ENCODE measurements at places on chromosomes 5 and 9. TPM values are rescaled to one million over a fixed set of nuclear protein-coding genes. Genes with fewer than 3 reads are reported as not detected.
A peak's percentile ranks its signal among the peaks of the same experiment; 100 is the strongest.

- peaks cover 2% of the 10 kb centered on the region for H3K27me3 ChIP-seq
- H3K4me3 ChIP-seq: no peak overlapping the region
- no peak overlapping the region for H3K27ac ChIP-seq
- no peak for DNase-seq
These were observed 1452.5 kb upstream of the NUDT12 start for GRCh38 chr5:105015098-105015497.

DNA sequence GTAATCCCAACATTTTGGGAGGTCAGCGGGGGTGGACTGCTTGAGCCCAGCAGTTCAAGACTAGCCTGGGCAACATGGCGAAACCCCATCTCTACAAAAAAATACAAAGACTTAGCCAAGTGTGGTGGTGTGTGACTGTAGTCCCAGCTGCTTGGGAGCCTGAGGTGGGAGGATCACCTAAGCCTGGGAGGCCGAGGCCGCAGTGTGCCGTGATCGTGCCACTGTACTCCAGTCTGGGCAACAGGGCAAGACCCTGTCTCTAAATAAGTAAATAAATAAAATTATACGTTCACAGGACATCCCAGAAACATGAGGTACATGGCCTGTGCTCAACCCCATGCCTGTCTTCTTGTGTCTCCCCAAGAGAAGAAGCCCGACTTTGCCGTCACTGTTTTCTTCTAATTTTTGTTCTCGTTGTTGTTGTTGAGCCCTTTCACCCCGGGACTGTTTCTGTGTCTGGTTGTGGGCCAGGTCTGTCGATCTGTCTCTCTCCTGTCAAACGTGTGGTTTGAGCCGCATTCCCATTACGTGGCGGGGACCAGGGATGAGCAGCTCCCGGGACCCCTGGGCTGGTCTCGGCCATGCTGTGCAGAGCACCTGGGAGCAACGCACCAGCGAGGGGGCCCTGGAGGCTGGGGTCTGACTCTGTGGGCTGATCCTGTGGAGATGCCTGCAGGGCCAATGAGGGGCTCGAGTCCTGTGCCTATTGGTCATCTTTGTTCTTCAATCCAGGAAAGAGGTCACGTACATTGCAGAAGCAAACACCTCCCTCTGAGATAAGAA lies 32.2 kb downstream of the NACC2 start:
- no peak overlapping the region for H3K4me3 ChIP-seq
- no peaks in the 10 kb centered on the region for H3K27me3 ChIP-seq
- H3K4me1 ChIP-seq: peaks cover 22% of the 10 kb centered on the region
- no peak overlapping the region for H3K27ac ChIP-seq
- no peak for DNase-seq

DNA sequence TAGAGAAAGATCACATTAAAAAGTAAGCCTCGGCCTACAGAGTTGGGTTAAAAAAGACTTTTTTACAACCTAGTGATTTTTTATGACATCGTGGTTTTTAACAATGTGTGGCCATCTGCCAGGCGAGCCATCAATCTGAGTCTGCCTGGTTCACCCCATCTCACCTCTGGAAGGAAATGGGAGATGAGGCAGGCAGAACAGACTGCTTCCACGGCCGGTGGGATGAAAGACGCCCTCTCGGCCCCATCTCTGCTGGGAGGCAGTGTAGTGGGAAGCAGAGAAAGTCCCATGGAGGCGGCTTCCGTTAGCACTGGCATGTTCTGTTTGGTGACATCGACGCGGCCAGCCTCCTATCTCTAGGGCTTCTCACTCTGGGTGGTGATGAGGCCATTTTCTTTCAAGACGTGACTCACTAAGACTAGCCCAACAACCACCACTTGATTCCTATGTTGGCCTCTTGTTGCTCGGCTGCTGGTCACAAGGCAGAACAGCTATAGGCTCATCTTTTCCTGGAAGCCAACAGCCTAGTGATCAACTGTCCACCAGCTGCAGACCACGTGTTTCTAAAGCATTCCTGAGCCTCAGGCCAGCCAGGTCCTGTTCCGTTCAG lies 132.4 kb upstream of the OTULINL start:
- H3K27ac ChIP-seq: peak overlapping the region; percentile 98
- H3K4me3 ChIP-seq: peak overlapping the region; percentile 83
- H3K27me3 ChIP-seq: peaks cover 24% of the 10 kb centered on the region
- peaks cover 100% of the 10 kb centered on the region for H3K4me1 ChIP-seq

GRCh38 chr9:75064307-75065025 lies 23.5 kb downstream of the NMRK1 start:
- no peaks in the 10 kb centered on the region for H3K27me3 ChIP-seq
- H3K36me3 ChIP-seq: no peaks in the 10 kb centered on the region
- H3K27ac ChIP-seq: 0 out of 2 replicates have a peak overlapping the region, but pooled peaks have one; percentile 33

- no peaks in the 10 kb centered on the region for H3K36me3 ChIP-seq
- DNase-seq: no peak
- no peak overlapping the region for H3K27ac ChIP-seq
- H3K27me3 ChIP-seq: peaks cover 8% of the 10 kb centered on the region
These were observed 123.5 kb downstream of the TSSK1B start for GRCh38 chr5:113311301-113311700.

DNA sequence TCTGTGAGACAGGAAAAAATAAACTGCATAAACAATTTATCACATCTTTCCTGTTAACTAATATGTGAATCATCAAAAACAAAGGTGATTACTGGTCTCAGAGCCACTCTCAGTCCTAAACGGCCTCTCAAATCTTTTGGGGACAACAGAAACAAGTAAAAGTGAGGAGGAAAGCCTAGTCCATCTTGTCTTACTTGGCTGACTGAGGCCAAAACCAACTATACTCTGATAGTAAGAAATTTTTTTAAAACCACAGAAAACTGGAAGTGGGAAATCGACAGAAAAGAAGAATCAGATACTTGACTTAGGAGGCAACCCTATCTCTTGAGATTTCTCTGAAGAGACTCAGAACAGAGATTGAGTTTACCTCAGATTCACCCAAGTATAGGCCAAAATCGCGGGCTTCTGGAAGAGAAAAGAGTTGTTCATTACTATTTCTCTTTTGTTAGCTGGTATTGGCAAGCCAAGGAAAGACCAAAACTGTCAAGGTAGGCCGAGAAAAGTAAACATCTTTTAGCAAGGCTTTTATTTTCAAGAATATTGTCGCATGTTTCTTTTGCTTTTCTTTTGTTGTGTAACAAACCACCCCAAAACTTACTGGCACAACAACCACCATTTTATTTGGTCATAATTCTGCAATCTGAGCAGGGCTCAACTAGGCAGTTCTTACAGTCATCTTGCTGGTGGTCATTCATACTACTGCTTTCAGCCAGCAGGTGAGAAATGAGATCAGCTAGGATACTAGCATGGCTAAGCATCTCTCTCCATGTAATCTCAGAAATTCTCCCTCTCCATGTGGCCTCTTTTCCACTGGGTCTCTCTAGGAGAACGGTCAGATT lies 46.1 kb downstream of the RFX3 start:
- H3K4me1 ChIP-seq: peaks cover 31% of the 10 kb centered on the region
- no peaks in the 10 kb centered on the region for H3K27me3 ChIP-seq
- H3K27ac ChIP-seq: peak overlapping the region; percentile 56
- H3K4me3 ChIP-seq: no peak overlapping the region

DNA sequence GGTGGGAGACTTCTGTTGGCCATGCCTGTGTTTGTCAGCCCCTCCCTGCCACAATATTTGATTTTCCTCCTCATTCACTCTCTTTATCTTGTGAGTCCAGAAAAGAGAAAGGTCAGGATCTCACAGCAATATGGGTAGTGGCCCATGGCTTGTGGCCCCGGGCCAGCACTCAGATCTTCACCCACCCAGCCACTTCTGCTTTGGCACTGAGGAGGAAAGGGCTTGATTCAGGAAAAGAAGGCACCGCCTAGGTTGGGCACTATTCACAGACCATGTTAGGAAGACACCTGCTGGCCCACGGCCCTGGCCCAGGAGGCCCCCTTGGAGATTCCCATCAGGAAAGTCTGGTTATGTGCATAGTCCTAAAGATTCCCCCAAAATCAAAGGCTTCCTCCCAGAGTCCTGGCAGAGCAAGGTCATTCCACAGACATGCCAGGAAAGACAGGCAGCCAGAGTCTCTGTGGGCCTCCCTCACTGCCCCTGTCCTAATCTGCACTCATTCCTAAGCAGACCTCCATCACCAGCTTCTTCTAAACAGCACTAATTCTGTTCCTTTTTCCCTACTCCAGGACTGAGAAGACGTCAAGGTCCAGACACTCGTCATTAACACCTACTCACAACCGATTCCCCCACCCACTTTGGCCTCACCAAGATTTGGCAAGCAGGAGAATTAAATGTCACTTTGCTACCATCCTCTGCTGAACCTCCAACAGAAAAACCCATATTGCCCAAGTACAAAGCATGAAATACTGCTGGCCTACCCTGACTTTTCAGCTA lies 179.3 kb downstream of the DEPDC1B start:
- peaks cover 4% of the 10 kb centered on the region for H3K27me3 ChIP-seq
- H3K27ac ChIP-seq: no peak overlapping the region
- no peak overlapping the region for H3K4me3 ChIP-seq
- no peaks in the 10 kb centered on the region for H3K36me3 ChIP-seq
- no peak for DNase-seq

GRCh38 chr9:16626577-16627130 lies 243.8 kb downstream of the BNC2 start:
- H3K36me3 ChIP-seq: 0 out of 2 replicates have a peak, but pooled peaks cover 9% of the 10 kb centered on the region
- peaks cover 55% of the 10 kb centered on the region for H3K4me1 ChIP-seq
- H3K27ac ChIP-seq: peak overlapping the region; percentile 81
- peaks cover 4% of the 10 kb centered on the region for H3K27me3 ChIP-seq
- peak overlapping the region; percentile 78 for H3K4me3 ChIP-seq

DNA sequence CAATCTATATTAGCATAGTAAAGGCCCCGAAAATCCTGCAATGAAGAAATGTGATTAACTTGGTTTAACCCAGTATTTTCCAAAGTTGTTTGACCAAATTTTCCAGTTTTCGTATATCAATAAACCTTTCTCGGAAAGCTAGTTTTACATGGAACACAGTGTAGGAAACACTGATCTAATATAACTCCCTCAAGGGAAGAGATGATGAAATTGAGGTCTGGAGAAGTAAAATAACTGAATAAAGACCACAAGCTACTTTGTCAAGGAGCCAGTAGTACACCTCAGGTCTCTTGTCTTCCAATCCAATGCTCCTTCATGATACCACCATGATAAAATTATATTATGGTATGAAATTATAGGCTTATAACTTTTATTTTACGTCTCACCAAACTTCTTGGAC lies 118.1 kb upstream of the TARS1 start:
- no peak overlapping the region for H3K27ac ChIP-seq
- peaks cover 14% of the 10 kb centered on the region for H3K4me1 ChIP-seq
- H3K27me3 ChIP-seq: no peaks in the 10 kb centered on the region
- H3K4me3 ChIP-seq: no peak overlapping the region

DNA sequence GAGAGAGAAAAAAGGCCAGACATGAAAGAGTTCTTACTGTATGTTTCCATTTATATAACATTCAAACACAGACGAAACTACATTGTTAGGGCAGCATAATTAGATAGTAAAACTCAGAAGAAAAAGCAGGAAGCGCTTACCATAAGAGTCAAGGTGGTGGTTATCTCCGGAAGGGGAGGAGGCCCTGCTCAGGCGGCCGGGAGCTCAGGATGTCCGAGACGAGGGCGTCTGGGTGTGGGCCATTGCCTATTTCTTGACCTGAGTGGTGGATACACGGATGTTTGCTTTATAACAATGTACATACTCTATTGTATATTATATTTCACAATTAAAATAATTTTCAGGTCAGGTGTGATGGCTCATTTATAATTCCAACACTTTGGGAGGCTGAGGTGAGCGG lies 80.9 kb upstream of the COL5A1 start:
- H3K4me3 ChIP-seq: no peak overlapping the region
- H3K4me1 ChIP-seq: peaks cover 7% of the 10 kb centered on the region
- no peak for DNase-seq
- no peak overlapping the region for H3K27ac ChIP-seq
- H3K36me3 ChIP-seq: 0 out of 2 replicates have a peak, but pooled peaks cover 6% of the 10 kb centered on the region
- peaks cover 9% of the 10 kb centered on the region for H3K27me3 ChIP-seq

GRCh38 chr5:79173626-79174025 lies 62.0 kb downstream of the BHMT start:
- peaks cover 5% of the 10 kb centered on the region for H3K4me1 ChIP-seq
- no peaks in the 10 kb centered on the region for H3K27me3 ChIP-seq
- no peak for DNase-seq
- H3K36me3 ChIP-seq: no peaks in the 10 kb centered on the region

DNA sequence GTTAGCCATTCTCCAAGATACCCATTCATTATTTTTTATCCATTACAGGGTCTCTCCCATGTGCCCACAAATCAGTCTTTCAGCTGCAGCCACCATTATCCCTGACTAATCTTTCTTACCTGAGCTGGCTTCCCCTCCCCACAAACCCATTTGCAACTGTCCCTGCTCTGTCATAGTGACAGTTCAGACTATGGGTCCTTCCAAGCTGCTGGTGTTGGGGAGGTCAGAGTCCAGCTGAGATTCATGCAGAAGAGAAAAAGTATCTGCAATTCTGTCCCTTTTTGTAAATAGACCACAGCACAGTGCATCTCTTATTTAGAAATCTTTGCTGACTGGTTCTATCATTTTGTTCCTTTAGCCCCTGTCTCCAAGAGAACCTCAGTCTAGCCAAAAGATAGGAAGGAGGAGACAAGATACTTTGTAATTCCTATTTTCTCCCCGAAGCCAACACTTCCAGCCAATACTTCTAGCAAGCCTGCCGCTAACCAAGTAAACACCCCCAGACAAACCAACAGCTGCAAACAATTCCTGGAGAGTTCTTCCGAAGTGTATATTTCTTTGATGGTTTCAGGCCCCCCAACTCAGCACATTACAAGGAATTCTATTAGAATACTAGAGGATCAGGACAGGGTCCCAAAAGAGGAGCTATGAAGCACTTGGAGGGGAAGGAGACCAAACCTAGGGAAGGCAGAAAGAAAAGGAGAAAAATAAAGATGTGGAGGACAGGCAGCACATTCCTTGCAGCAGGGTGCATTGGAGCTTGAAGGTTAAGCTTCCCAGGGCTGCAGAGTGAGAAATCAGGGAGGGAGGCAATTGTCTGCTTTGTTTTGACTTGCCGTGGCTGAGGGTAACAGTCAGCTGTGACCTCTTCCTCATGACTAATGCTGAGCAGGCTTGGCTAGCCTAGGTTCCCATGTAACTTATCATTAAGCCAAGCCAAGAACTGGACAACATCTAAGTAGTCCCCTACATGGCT lies 148.5 kb downstream of the SGCD start:
- peaks cover 38% of the 10 kb centered on the region for H3K4me1 ChIP-seq
- peak; percentile 78 for DNase-seq
- peak overlapping the region; percentile 47 for H3K27ac ChIP-seq
- no peaks in the 10 kb centered on the region for H3K36me3 ChIP-seq

DNA sequence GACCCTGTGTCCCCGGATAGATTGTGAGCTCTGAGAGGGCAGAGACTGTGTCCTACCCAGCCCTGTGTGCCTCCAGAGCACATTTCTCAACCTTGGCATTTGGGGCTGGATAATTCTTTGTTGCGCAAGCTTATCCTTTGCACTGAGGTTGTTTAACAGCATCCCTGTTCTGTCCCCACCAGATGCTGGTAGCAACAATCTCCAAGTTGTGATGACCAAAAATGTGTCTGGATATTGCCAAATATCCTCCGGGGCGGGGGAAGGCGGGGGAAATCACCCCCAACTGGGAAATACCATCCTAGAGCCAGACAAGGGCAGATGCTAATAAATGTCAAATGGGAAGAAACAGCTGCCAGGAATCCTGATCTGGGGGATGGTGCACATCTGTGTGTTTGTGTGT lies 24.0 kb upstream of the TNIP1 start:
- H3K4me1 ChIP-seq: peaks cover 29% of the 10 kb centered on the region
- peaks cover 17% of the 10 kb centered on the region for H3K27me3 ChIP-seq
- peak overlapping the region; percentile 15 for H3K27ac ChIP-seq
- DNase-seq: no peak
- H3K4me3 ChIP-seq: no peak overlapping the region

SKIC3 gene
- 104 TPM for total RNA-seq

MARCHF11 gene
- not detected for total RNA-seq

FAM53C gene
- 27.8 TPM for total RNA-seq

NSD1 gene
- total RNA-seq: 48.7 TPM

CDO1 gene
- 0.30 TPM for total RNA-seq

PCDHB7 gene
- 0.90 TPM for total RNA-seq

RHOBTB3 gene
- total RNA-seq: 169 TPM

SKP2 gene
- total RNA-seq: 71.6 TPM

All from HFFc6 (cell line).